ENCODE measurements at places on chromosomes 7 and 10. TPM values are rescaled to one million over a fixed set of nuclear protein-coding genes. Genes with fewer than 3 reads are reported as not detected.
A peak's percentile ranks its signal among the peaks of the same experiment; 100 is the strongest.

DNA sequence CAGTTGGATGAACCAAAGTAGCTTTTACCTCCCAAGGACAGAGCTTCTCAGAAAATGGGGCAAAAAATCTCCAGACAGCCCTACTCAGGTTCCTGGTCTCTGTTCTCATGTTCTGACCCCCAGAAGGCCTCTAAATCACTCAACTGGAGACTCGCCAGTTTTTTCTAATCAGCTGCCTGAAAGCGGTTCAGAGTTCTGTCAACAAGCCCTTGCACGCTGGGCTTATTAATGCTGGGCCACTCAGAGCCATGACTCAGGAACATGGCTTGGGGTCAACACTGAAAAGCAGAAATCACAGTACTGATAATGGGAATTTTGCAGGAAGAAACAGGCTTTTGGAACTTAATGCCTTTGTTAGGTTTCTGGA, 15.3 kb downstream of the ECHDC3 start:
- peak; percentile 91 for DNase-seq
- H3K27me3 ChIP-seq = no peaks in the 10 kb centered on the region
- peaks cover 7% of the 10 kb centered on the region for H3K4me1 ChIP-seq
- peak overlapping the region; percentile 24 for H3K27ac ChIP-seq

DNA sequence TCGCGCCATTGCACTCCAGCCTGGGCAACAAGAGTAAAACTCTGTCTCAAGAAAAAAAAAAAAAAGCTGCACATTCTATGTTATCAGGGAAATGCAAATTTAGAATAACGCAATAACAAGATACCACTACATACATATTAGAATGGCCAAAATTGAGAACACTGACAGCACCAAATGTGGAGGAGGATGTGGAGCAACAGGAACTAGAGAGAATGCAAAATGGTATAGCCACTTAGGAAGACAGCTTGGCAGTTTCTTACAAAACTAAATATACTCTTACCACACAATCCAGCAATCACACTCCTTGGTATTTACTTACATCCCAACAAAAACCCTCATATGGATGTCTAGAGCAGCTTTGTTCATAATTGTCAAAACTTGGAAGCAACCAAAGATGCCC, 76.8 kb downstream of the ALOX5 start:
- H3K27ac ChIP-seq = no peak overlapping the region
- no peak overlapping the region for H3K4me3 ChIP-seq
- H3K36me3 ChIP-seq = no peaks in the 10 kb centered on the region
- H3K4me1 ChIP-seq = no peaks in the 10 kb centered on the region

DNA sequence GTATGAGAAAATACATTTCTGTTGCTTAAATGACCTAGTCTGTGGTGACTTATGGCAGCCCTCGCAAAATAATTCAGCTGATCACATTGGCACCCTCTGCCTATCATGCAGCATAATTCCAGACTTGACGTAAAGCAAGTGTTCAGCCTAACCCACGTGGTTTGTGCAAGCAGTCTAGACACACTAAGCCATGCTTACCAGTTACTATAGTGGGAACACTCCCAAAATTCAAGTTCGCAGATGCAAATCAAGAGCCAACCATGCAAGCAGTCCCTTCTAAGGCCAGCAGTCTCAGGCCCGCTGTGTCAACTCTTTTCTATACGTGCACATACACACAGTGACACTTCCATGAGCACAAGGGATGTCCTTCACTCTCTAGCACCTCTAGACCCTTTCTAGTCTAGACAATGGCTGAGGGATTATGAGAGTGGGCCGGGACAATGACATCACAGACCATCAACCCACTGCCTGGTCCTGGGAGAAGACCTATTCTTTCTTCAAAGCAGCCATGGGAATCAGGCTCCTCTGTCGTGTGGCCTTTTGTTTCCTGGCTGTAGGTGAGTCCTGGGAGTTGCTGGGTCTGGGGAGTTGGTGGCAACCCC, 29.0 kb upstream of the PRSS1 start:
- DNase-seq = no peak
- H3K4me3 ChIP-seq = no peak overlapping the region
- H3K27ac ChIP-seq = no peak overlapping the region

DNA sequence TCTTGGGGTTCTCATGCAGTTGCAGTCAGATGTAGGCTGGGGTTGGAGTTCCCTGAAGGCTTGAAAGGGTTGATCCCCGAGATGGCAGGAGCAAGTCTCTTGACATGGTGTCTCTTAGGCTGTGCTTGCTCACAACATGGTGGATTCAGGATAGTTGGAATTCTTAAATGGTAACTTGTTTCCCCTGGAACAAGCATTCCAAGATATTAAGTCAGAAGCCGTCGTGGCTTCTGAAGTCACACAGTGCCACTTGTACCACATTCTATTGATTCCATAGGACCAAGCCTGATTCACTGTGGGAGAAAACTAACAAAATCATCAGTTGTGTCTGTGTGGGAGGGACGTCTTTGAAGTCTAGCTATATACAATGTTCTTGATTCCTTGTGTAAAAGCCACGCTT, 3.5 kb upstream of the SLC35B4 start:
- no peak overlapping the region for H3K4me3 ChIP-seq
- peaks cover 2% of the 10 kb centered on the region for H3K27me3 ChIP-seq
- H3K4me1 ChIP-seq = peaks cover 5% of the 10 kb centered on the region
- DNase-seq = peak; percentile 47
- no peak overlapping the region for H3K27ac ChIP-seq
- H3K36me3 ChIP-seq = no peaks in the 10 kb centered on the region

Gene MMRN2
- 1.6 TPM for polyA plus RNA-seq

DNA sequence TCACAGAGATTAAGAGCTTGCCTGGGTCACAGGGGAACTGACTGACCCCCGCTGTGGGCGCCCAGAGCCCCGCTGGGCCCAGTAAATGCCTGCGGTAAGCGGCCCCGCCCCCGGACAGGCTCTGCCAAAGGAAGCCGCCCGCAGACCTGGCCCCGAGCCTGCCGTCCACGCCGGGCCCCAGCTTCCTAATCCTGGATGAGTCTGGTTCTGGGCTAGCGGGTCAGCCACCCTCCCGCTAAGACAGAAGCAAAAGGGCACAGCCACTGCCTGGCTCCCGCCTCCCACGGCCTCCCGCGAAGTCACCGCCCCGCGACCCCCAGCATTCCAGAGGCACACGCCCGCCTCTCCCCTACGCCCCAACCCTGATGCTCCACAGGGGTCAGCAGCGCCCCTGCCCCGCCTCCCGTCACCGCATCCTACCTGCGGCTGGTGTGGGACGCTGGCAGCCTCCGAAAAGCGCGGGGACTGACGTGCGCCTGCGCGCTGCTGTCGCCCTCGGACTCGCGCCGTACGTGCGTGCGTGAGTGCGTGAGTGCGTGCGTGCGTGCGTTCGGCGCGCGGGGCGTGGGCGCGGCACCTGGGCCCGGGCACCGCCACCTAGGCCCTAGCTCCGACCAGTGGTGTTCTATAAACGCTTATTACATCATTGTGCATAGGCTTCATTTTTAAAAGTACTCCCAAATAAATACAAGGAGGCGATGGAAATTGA, at the start of gene FIGNL1:
Gene FIGNL1, minus strand, starts transcription at position 470 of the 709 bp plus-strand sequence. CDS start 3,063 bp downstream, outside the sequence.
- DNase-seq = peak; percentile 68
- H3K4me3 ChIP-seq = peak within 1 kb of the TSS; percentile 79
- H3K27me3 ChIP-seq = peaks cover 7% of the 10 kb centered on the region
- no peaks in the 10 kb centered on the region for H3K4me1 ChIP-seq
- peak within 1 kb of the TSS; percentile 38 for H3K27ac ChIP-seq

DNA sequence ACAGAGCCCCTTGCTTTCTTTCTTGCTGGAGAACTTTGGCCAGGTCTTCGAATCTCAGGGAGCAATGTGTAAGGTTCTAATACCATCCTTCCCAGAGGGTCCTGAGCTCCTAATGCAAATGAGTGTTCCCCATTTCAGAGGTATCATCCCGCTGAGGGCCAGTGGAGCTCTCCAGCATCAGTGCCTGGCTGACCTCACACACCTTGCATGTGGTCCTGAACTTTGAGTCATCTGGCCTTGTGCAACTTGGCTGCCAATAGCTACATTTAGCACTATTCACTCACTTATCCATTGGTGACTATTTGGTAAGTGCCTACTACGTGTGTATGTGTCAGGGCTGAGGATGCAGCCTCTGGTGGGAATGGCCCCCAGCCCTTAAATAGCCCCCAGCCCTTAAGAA, 48.4 kb upstream of the HABP2 start:
- no peak overlapping the region for H3K4me3 ChIP-seq
- H3K4me1 ChIP-seq = no peaks in the 10 kb centered on the region
- no peaks in the 10 kb centered on the region for H3K27me3 ChIP-seq
- DNase-seq = no peak

DNA sequence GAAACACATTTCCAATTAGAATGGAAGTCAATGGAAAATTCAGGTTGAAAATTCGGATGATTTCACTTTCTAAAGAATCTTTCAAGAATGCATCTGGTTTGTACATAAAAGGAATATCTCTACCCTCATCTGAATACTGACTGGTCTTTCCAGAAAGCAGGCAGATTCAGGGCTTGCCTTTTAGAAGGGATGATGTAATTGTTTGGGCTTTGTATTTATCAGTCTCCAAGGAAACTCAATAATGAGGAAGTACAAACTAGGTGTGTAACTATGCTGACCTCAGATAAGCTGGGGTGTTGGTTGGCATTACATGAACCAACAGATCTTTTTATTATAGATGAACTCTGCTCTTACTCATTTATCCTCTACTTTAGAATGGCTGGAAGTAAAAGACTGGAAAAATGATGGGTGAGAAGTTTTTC, 24.1 kb downstream of the PDLIM1 start:
- DNase-seq = peak; percentile 88
- no peak overlapping the region for H3K4me3 ChIP-seq
- H3K27ac ChIP-seq = peak overlapping the region; percentile 52
- peaks cover 57% of the 10 kb centered on the region for H3K36me3 ChIP-seq
- H3K4me1 ChIP-seq = peaks cover 19% of the 10 kb centered on the region

Gene SUN3
- polyA plus RNA-seq = not detected

- H3K4me1 ChIP-seq = no peaks in the 10 kb centered on the region
- H3K4me3 ChIP-seq = no peak overlapping the region
- H3K27ac ChIP-seq = no peak overlapping the region
- H3K36me3 ChIP-seq = no peaks in the 10 kb centered on the region
Observed at GRCh38 chr7:88689821-88690220, 69.7 kb upstream of the ZNF804B start.

Gene COPG2
- polyA plus RNA-seq = 15.3 TPM

DNA sequence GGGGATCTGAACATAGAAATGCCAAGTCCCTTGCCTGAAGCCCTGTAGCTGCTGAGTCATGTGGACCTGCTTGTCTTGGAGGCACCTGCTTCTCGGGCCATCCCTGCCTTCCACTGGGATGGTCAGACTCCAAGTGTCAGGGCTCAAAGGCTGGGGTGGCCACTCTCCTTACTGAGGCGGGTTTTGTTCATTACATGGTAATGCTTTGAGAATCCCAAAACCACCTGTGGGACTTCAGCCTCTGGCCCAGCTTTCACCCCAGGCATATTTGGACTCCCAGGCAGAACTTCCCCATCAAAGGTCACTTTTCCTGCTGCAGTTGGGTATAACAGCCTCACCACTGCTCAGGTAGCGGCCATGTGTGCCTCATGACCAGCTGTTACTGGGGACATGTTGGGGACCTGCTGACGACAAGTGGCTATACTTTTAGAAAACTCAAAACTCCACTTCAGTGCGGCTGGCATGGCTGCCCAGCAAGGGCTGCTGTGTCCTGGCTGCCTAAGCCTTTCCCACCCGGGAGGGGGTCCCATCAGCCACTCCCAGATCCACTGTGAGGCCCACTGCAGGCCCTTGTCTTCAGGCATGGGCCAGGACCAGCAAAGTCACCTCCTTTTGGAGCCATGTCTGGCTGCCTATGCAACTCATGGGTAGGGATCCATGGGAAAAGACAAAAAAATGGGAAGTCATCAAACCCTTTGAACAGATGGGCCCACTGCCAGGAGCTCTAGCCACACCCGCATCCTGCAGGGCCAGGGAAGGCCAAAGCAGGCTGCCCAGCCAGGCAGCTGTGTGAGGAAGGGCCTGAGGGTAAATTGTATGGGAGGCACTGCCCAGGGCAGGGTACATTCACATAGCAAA, 96.7 kb downstream of the ARHGAP22 start:
- no peaks in the 10 kb centered on the region for H3K27me3 ChIP-seq
- no peak overlapping the region for H3K27ac ChIP-seq
- no peak for DNase-seq
- H3K36me3 ChIP-seq = no peaks in the 10 kb centered on the region
- H3K4me3 ChIP-seq = no peak overlapping the region
- peaks cover 7% of the 10 kb centered on the region for H3K4me1 ChIP-seq

DNA sequence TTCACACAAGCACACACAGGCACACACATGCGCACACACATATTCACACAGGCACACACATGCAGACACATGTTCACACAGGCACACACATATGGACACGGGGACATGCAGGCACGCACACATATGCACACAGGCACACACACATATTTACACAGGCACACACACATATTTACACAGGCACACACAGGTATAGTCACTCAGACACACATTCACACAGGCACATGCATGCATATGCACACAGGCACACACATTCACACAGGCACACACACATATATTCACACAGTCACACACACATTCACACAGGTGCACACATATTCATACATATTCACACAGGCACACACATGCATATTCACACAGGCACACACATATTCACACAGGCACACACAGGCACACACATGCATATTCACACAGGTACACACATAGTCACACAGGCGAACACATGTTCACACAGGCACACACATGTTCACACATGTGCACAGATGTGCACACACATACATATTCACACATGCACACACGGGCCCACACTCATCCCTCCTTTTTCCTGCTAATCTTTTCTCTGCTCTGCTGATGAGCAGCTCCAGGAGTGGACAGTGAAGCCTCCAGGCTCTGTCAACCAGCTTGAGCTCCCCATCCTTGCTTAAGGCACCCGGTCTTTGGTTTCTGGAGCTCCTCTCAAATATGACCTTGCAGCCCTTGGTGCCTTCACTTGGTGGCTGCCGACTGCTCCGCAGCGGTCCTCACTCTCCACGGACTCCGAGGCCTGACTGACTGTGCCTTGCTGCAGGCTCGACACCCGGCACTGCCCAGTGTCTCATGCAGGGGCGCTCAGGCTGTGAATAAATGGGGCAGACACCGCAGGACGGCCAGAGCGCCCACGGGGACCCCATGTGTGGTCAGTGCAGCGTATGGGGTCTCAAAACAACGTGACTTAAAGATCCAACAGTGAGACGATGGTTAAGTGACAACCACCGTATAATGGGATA, 581.2 kb upstream of the MGMT start:
- no peak for DNase-seq
- no peaks in the 10 kb centered on the region for H3K4me1 ChIP-seq
- no peaks in the 10 kb centered on the region for H3K27me3 ChIP-seq
- H3K4me3 ChIP-seq = no peak overlapping the region
- H3K27ac ChIP-seq = no peak overlapping the region
- no peaks in the 10 kb centered on the region for H3K36me3 ChIP-seq

GRCh38 chr10:44153918-44154670, 230.8 kb downstream of the CXCL12 start:
- H3K27ac ChIP-seq = no peak overlapping the region
- no peaks in the 10 kb centered on the region for H3K27me3 ChIP-seq
- no peaks in the 10 kb centered on the region for H3K4me1 ChIP-seq
- H3K36me3 ChIP-seq = no peaks in the 10 kb centered on the region
- DNase-seq = no peak

Gene WNT2
- polyA plus RNA-seq = 1.9 TPM

Gene MYH16
- 0.03 TPM for polyA plus RNA-seq

Gene ENO4
- polyA plus RNA-seq = 0.06 TPM
